ENCODE measurements at places on chromosomes 6 and 20.

- no peak for DNase-seq
These were observed 6.9 kb downstream of the MANBAL start for GRCh38 chr20:37296371-37296770.

- DNase-seq, result no peak
These were observed 767 bp upstream of the PAX1 start for GRCh38 chr20:21704408-21705385.

GRCh38 chr6:29908341-29908662 lies 34.0 kb upstream of the HLA-A start:
- DNase-seq, result no peak

GRCh38 chr20:62977613-62978560 lies 25.4 kb downstream of the SLC17A9 start:
- DNase-seq, result peak; percentile 73

- no peak for DNase-seq
These were observed 89.2 kb downstream of the RPP40 start for GRCh38 chr6:4914420-4915159.

DNA sequence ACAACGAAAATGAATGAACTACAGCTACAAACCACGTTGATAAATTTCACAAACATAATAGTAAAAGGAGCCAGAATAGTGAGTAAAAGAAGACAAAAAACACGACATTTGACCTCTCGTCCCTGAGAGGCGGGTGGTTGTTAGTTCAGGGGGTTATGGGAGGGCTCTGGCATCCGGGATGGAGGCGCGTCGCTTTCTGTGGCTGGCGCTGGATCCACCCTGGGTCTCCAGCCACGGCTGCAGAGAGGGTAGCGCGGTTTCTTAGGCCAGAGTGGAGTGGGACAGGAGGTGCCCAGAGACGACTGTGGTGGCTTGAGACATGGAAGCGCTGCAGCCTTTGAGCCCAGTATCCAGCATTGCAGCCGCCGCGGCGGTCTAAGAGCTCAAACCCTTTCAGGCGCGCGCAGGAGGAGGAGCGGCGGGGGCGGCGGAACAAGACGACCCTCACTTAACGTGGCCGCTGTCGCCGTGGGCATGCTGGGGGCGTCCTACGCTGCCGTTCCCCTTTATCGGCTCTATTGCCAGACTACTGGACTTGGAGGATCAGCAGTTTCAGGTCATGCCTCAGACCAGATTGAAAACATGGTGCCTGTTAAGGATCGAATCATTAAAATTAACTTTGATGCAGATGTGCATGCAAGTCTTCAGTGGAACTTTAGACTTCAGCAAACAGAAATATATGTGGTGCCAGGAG lies 3.7 kb upstream of the ZSCAN23 start:
- DNase-seq, result no peak

- DNase-seq, result no peak
These were observed 34.0 kb upstream of the MMS22L start for GRCh38 chr6:97316978-97317377.

DNA sequence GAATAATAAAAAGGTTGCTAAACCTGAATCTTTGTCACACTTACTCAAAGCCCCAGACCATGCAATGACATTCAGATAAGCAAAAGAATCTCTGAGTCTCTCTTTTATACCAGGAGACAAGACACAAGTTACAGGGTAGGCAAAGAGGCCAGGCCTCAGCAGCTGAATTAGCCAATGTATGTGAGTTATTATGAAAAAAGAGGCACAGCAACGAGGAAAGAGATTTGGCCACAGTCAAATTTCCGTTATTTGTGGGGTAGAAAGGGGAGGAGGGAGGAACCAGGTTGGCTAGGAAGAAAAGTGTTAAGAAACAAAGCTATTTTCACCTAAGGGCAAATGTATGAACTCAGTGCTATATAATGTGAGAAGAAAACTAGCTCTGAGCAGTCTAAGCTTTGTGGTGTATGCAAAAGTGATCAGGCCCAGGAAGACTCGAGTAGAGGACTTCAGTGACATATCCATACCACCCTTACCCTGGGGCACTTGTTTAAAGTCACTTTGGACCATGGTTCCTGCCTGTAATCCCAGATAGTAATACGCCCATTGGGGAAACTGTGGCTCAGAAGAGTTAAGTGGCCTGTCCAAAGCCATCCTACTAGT lies 19.1 kb downstream of the IPCEF1 start:
- DNase-seq, result no peak

DNA sequence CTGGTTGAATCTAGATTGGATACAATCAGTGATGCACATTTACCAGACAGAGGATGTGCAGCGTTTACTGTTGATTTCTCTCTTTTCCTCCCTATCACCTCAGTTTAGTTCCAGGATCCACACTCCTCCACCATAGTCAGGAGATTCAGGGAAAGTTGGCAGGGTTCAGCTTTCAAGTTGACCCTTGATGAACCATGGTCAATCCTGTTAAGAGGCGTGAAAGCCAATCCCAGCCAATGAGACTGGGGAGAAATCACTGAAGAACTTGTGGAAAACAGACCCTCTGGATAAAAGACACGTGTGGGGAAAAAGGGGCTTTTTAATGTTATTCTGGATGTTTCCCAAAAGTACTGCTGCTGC lies 19.2 kb upstream of the SCP2D1 start:
- no peak for DNase-seq

DNA sequence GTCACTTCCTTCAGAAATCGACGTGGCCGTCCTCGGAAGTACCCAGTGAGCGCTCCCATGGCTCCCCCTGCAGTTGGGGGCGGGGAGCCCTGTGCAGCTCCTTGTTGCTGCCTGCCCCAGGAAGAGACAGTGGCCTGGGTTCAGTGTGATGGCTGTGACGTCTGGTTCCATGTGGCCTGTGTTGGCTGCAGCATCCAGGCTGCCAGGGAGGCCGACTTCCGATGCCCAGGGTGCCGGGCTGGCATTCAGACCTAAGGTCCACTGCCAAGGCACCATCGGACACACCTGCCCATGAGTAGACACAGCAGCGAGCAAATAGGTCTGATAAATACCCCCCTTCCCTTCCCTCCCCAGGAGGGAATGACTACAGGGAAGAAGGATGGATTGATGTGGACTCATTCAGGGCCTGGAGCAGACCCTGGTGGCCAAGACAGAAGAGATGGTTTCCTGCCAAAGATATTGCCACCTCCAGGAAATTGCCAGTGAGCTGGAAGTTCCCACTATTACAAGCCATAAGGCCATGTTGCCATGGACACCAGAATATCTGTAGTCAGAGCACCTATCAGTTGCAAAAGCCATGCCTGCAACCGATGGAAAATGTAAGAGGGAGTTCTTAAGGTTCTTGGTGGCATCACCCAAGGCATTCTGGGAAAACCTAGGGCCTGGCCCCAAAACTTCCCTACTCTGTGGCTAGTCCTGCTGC lies 4.2 kb downstream of the TCF19 start:
- DNase-seq, result no peak

DNA sequence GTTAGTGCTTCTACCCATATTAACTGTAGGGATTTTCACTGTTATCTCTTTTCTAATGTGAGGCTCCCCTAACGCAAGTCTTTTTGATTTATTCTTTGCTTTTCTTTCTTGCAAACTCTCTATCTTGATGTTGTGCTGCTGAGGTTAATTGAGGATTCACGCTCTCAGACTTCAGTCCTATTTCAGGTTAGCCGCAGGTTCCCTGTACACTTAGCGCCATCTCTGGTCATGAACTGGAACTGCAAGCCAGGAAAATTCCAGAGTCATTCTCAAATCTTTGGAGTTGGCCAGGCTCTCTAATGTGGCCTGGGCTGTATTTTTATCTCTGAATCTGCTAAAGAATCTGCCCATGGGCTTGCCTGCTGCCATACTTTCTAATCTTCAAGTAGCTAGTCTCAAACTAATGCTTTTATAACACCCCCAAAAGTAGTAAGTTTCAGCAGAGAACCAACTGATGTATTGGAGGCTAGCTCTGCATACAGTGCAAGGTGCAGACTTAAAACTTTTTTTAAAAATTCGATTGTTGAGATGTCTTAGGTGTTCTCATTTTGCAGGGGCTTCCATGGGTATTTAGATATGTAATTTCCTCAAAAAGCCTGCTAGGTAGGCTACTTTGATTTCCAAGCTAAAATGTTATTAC lies 91.1 kb upstream of the OPRM1 start:
- no peak for DNase-seq

DNA sequence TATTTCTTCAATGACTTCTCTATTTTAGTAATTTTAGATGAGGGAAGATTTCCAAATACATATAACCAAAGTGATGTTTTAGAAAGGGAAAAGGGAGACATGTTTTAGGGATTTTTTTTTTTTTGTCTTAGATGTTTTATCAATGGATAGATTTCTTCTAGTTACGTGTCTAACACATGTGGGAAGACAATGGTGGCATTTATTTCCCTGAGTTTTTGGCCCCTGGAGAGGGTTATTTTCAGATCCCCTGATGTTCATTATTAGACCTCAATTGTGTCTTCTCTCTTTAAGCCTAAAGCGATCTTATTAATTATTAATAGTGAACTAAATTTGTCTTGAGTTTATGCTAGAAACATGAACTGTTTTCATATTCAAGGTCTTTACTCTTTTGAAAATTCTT lies 30.3 kb downstream of the TRMT11 start:
- DNase-seq, result no peak

DNA sequence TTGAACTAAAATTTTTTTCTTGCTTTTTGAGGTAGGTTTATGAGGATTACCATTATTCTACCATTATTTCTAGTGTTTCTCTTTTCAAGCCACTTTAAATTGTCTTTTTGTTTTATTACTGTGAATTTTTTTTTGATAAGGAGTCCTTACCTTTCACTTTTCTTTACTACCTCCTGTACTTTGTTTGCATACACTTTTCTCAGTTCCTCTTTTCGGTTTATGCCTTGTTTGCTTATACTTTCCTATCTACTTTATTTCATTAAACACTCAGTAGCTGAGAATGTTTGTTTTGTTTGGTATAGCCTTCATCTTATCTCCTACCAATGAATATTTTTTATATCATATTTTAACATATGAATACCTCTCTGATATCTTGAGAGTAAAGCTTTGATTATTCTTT lies 147.9 kb downstream of the TFAP2B start:
- DNase-seq, result no peak

- no peak for DNase-seq
These were observed 47.2 kb downstream of the ADTRP start for GRCh38 chr6:11731423-11731822.

DNA sequence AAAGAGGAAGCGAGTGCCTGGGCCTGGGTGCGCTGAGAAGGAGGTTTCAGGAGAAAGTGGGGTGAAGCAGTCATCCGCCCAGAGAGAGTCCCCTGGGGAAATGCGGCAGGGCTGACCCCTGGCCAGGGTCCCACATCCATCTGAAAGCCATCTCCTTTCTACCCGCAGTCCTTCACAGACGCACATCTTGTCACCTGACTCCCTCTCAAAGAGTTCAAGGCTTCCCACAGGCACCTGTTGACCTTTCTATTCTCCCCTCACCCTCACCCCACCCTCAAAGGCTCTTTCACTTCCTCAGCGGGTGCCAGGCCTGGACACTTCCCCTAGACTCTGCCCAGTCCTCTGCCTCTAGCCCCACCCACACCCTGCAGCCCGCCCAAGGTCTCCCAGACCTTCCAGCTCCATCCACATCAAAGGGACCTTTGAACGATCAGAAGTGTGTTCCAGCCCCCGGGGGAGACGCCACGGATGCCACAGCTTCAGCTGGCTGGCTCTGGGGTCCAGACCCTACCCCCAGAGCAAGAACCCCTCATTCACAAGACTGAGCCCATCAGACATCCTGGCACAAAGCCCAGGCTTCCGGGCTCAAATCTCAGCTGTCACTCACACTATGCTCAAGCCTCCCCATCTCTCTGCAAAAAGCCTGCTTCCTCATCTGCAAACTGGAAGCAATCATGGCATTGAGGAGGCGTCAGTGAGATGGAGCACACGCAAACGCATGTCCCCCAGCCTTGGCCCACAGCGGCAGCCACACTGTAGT lies 2.1 kb downstream of the CTSZ start:
- peak; percentile 54 for DNase-seq

GRCh38 chr6:80325742-80326141 lies 219.3 kb downstream of the BCKDHB start:
- DNase-seq, result no peak

GRCh38 chr6:122476131-122476530 lies 4.5 kb upstream of the SERINC1 start:
- no peak for DNase-seq

DNA sequence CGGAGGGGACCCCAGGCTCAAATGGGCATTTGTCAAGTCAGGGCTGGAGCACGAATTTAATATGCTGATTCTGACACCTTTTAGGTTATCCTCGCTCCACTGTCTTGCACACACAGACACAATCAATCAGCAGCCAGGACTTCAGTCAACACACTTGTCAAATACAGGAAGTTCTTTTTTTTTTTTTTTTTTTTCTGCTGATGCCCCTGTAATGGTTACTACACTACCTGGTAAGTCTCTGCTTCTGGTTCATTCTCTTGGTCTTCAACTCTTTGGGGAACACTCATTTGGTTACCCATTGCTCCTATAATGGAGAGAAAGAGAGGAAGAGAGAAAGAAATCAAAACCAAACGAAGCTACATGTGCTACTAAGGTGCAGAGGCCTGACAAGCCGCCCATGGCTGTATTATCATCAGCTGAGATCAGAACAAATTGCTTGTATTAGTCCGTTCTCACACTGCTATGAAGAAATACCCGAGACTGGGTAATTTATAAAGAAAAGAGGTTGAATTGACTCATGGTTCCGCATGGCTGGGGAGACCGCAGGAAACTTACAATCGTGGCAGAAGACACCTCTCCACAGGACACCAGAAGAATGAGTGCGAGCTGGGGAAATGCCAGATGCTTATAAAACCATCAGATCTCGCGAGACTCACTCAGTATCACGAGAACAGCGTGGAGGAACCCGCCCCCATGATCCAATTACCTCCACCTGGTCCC lies 11.8 kb downstream of the BCAS1 start:
- no peak for DNase-seq

GRCh38 chr20:17227219-17227575 lies 357 bp downstream of the PCSK2 start:
- no peak for DNase-seq

DNA sequence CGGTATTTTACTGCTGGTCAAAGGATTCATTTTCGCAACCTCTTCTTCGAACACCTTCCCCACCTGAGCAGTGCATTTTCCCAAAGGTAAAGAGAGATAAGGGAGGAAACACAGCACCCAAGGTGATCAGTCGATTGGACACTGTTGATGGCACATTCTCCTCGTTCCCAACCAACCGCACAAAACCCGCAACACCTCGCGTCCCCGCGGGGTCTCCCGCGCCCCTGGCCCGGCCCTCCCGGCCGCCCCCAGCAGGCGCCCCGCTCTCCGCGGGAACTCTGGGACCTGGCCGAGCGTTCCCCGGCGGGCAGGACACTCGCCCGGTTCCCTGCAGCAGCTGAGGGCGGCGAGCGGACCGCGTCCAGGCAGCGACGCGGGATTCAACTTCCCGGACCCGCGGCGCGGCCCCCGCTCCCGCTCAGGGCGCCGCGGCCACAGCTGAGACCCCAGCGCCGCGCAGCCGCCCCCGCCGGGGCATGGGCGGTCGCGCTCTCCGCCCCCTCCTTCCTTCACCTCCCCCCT lies 506 bp downstream of the RGS17 start:
- DNase-seq, result no peak

GRCh38 chr20:43531091-43531443 lies 23.6 kb downstream of the L3MBTL1 start:
- no peak for DNase-seq

DNA sequence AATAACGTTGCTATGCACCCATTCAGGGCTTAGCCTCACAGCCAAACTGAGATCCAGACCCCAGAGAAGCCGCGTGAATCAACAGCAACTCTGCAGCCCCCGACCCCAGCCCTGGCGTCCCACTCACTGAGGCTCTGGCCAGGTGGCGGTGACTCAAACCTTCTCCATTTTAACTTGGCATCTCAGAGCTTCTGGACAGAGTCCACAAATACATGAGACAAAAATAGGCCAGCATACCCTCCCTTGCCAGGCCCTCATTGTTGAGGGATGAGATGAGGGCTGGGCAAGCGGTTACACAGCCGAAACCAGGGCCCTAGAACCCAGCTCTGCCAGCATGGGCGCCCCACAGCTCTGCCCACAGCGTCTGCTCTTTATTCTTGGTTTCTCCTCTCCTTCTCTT lies 118.4 kb downstream of the MYLK4 start:
- DNase-seq, result no peak
